ENCODE measurements at places on chromosomes 2 and 18.

DNA sequence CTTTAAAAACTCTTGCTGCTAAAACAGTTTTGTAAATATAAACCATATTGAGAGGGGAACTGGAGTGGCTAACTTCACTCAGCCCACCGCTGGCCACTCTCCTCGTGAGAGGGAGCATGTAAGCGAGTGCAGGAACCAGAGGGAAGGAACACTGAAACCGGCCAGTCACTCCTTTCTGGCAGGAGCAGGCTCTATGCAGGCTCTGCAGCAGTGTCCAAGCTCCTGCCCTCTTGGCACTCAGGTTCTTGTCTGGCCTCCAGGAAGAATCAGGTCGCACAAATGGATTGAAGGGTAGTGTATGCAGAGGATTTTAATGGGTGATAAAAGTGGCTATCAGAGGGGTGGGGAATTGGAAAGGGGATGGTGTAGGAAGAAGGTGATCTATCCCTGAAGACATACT, 157.7 kb downstream of the TMX3 start:
- no peaks in the 10 kb centered on the region for H3K4me1 ChIP-seq
- no peak overlapping the region for H3K27ac ChIP-seq
- DNase-seq = no peak
- no peaks in the 10 kb centered on the region for H3K36me3 ChIP-seq

GRCh38 chr2:31138037-31138962, at the start of gene GALNT14:
Gene GALNT14 (minus strand): TSS chr2:31138440. CDS start chr2:31138086, 354 bp downstream.
- DNase-seq = peak; percentile 73
- H3K27me3 ChIP-seq = no peaks in the 10 kb centered on the region
- peaks cover 10% of the 10 kb centered on the region for H3K4me1 ChIP-seq
- peak within 1 kb of the TSS; percentile 10 for H3K27ac ChIP-seq

GRCh38 chr2:148720501-148721001, 76.0 kb downstream of the EPC2 start:
- DNase-seq = no peak
- H3K27me3 ChIP-seq = no peaks in the 10 kb centered on the region
- H3K27ac ChIP-seq = no peak overlapping the region
- H3K36me3 ChIP-seq = no peaks in the 10 kb centered on the region

DNA sequence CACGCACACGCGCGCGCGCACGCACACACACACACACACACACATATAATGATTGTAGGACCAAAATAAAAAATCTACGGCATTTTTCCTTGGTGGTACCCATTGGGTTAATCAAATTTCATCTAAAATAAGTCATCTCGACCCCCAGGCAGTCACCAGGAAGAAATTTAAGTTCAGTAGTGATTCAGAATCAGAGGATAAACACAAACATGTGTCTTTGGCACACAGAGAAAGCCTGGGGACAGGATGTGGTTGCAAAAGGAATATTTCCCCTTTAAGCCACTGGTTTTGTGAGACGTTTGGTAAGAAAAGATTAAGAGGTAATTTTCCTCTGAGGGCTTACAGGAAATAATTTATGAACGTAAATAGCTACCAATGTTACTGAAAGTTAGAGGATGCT, 171.6 kb upstream of the PIEZO2 start:
- H3K27me3 ChIP-seq = no peaks in the 10 kb centered on the region
- H3K36me3 ChIP-seq = no peaks in the 10 kb centered on the region
- no peaks in the 10 kb centered on the region for H3K4me1 ChIP-seq
- no peak overlapping the region for H3K4me3 ChIP-seq
- DNase-seq = no peak

DNA sequence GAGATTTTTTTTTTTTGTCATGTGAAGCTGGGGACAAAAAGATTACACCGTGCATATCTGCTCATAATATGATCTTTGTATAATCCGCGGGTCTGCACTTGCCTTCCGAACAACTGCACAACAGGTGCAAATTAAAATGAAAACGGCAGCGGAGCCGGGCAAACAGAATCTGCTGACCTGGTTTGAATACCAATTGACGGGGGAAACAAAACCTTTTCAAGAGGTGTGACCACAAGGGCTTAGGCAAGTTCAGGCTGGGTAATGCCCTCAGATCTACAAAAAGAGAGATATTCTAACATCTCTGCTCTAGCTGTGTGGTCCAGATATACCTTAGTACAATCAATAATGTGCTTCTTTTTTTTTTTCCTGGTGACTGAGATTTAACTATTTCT, 88.5 kb downstream of the ZEB2 start:
- H3K27ac ChIP-seq = peak overlapping the region; percentile 73
- DNase-seq = no peak
- H3K36me3 ChIP-seq = no peaks in the 10 kb centered on the region
- peaks cover 41% of the 10 kb centered on the region for H3K4me1 ChIP-seq
- no peaks in the 10 kb centered on the region for H3K27me3 ChIP-seq
- H3K4me3 ChIP-seq = peak overlapping the region; percentile 42

- H3K27me3 ChIP-seq = no peaks in the 10 kb centered on the region
- H3K4me3 ChIP-seq = no peak overlapping the region
- no peak overlapping the region for H3K27ac ChIP-seq
Measured at GRCh38 chr2:159226608-159227385, 59.7 kb downstream of the WDSUB1 start.

GRCh38 chr2:182740701-182741100, 24.6 kb downstream of the DNAJC10 start:
- no peak for DNase-seq
- H3K27me3 ChIP-seq = no peaks in the 10 kb centered on the region
- H3K27ac ChIP-seq = no peak overlapping the region
- no peak overlapping the region for H3K4me3 ChIP-seq
- no peaks in the 10 kb centered on the region for H3K4me1 ChIP-seq

DNA sequence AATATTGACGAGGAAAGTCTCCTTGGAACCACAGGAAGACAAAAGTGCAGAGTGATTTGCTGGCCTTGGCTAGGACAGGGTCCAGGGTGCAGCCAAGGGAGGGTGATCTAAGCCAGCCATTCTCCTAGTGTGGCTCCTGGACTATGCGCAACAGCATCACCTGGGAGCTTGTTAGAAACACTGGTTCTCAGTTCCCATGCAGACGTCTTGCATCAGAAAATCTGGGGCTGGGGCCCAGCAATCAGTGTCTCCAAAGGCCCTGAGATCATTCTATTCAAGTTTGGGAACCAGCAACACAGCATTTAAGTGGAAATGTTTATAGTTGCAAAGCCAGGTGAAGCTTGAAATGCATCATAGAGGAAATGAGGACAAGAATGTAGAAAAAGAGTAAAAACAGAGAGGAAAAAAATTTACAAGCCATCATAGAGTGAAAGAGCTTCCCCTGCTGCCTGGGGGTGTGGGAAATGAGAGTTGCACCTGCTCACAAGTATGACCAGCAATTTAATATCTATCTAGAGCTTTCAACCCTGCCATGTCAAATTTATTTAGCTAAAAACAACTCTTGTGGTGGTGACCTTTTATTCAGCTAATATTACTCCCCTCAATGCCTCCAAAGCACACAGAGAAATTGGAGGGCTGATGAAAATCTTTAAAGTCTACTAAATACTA, 54.4 kb upstream of the SEC11C start:
- no peaks in the 10 kb centered on the region for H3K27me3 ChIP-seq
- H3K4me3 ChIP-seq = no peak overlapping the region
- no peak overlapping the region for H3K27ac ChIP-seq
- no peaks in the 10 kb centered on the region for H3K36me3 ChIP-seq

DNA sequence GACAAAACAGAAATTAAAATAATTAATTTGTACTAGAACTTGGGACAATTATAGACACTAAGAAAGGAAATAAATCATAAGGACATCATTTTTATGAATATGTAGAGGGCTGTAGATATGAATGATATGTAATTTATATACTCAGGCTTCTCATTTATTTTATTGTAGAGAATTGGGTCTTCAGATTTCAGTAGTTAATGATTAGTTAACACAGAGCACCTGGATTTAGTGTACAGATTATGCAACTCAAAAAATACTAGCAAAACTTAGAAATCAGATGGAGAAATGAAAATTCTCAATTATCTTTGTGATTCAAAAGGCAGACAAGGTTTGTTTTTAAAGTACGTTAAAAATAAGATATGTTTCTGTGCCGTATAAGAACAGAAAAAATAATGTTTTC, 1311.7 kb upstream of the SLC39A10 start:
- no peak overlapping the region for H3K27ac ChIP-seq
- H3K4me3 ChIP-seq = no peak overlapping the region
- no peaks in the 10 kb centered on the region for H3K36me3 ChIP-seq
- no peaks in the 10 kb centered on the region for H3K27me3 ChIP-seq
- no peaks in the 10 kb centered on the region for H3K4me1 ChIP-seq
- DNase-seq = no peak

DNA sequence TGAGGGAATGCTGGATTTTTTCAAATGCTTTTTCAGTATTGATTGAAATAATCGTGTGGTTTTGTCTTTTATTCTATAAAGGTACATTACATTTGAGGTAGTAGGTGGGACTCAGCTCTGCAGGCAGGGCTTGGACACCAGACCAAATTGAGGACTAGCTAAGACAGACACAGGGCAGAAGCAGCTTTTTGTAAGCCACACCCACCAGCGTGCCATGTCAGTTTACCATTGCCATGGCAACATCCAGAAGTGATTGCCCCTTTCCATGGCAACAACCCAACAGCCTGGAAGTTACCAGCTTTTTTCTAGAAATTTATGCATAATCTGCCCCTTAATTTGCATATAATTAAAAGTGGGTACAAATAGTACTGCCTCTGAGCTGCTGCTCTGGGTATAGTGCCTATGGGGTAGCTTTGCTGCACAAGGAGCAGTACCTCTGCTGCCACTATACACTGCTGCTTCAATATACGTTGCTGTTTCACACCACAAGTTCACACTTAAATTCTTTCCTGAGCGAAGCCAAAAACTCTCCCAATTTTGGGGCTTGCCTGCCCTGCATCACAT, 23.6 kb upstream of the VWA3B start:
- no peak overlapping the region for H3K27ac ChIP-seq
- H3K4me3 ChIP-seq = no peak overlapping the region

- no peak overlapping the region for H3K4me3 ChIP-seq
- no peak for DNase-seq
- no peaks in the 10 kb centered on the region for H3K4me1 ChIP-seq
- H3K36me3 ChIP-seq = no peaks in the 10 kb centered on the region
Measured at GRCh38 chr2:142824756-142825155, 52.7 kb upstream of the KYNU start.

GRCh38 chr18:7568426-7568825, 1.3 kb downstream of the PTPRM start:
- H3K36me3 ChIP-seq = no peaks in the 10 kb centered on the region
- H3K4me3 ChIP-seq = peak overlapping the region; percentile 85
- no peak for DNase-seq

DNA sequence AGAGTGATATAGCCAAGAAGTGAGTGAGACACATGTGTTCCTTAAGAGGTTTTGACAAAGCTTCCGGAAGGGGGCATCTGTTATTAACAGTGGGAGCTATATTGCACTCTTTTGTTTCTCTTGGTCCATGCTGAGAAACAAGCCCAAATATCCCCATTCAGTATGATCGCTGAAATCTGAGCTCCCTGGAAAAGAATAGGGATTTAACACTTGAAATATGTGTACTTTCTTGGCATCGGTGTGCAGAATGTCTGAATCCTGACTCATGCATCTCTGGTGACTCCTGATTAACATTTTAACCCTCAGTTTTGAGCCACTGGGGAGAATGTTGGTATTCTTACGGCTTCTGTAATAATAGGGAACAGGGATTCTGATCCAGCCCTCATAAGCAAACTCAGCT, 448.1 kb downstream of the TSN start:
- H3K4me1 ChIP-seq = no peaks in the 10 kb centered on the region
- H3K27ac ChIP-seq = no peak overlapping the region
- H3K36me3 ChIP-seq = no peaks in the 10 kb centered on the region
- no peaks in the 10 kb centered on the region for H3K27me3 ChIP-seq
- no peak overlapping the region for H3K4me3 ChIP-seq
- DNase-seq = no peak

GRCh38 chr2:116810071-116810470, 1004.4 kb upstream of the DDX18 start:
- DNase-seq = no peak
- H3K4me3 ChIP-seq = no peak overlapping the region
- no peak overlapping the region for H3K27ac ChIP-seq

DNA sequence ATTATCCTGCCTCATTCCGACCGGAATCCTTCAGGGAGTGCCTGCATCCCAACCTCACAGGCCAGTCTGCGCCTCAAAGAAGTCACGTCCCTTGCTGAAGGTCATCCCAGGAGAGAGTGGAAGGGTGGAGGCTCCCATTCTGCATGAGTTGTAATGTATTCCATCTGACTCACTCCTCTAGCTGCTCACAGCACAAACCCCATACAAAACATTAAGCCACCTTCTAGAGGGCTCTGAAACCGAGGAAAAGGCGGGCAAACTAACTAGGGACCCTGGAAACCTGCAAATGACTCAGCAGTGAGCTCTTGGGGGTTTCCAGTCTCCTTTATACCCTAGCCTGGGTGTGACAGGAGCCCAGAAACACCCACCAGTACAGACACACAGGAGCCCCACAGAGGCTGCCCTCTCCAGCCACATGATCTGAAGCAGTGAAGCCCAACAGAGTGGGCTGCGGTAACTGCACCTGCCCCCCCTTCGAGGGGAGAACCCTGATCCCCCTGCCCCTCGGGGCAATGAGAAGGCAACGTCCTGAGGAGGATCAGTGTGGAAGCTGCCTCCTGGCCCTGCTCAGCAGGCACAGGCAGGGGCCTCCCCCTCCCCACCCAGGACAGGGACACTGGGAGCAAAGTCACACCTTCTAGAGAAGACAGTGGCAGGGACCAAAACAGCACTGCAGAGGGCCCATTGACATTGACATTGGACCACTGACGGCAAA, 69.3 kb upstream of the SNTG2 start:
- no peaks in the 10 kb centered on the region for H3K36me3 ChIP-seq
- H3K27me3 ChIP-seq = no peaks in the 10 kb centered on the region
- no peaks in the 10 kb centered on the region for H3K4me1 ChIP-seq
- DNase-seq = peak; percentile 45
- H3K4me3 ChIP-seq = no peak overlapping the region

DNA sequence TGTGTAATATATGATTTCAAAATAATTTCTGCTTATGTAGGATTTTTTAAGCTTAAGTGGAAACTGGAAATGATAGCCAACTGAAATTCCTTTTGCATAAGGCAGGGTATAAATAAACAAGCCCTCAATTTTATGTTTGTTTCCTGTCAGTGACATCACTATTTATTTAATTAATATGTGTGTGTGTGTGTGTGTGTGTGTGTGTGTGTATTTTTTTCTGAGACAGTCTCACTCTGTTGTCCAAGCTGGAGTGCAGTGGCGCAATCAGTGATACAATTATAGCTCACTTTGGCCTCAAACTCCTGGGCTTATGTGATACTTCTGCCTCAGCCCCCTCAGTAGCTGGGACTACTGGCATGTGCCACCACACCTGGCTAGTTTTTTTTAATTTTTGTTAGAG, 29.3 kb upstream of the CYP20A1 start:
- H3K36me3 ChIP-seq = peaks cover 50% of the 10 kb centered on the region
- H3K27ac ChIP-seq = no peak overlapping the region

- H3K4me1 ChIP-seq = no peaks in the 10 kb centered on the region
- DNase-seq = no peak
Measured at GRCh38 chr2:134097740-134098139, 156.1 kb upstream of the MGAT5 start.

DNA sequence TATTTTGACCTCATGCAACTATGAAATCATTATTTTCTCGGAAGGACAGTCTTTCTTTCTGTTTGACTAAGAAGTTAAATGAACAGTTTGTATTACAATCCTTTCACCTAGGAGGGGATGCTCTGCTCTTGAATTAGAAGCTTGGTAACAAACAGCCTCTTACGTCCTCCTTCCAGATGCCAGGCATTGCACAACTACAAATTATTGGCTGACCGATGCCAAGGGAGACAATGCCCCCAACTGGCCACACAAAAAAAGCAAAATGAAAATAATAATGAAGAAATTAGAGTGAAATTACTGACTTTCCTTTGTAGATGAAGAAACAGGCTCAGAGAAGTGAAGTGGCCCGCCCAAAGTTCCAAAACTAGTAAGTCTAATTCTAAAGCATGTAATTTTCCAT, 177.9 kb downstream of the CYRIA start:
- no peak overlapping the region for H3K27ac ChIP-seq
- H3K27me3 ChIP-seq = no peaks in the 10 kb centered on the region
- H3K36me3 ChIP-seq = no peaks in the 10 kb centered on the region
- no peaks in the 10 kb centered on the region for H3K4me1 ChIP-seq
